Activated CD8-positive, alpha-beta memory T cell treated with anti-CD3 and anti-CD28 coated beads, Interleukin-2, amount 50 U/mL, for 48 hours (primary cell): ENCODE measurements at places on chromosomes 4 and X.

DNA sequence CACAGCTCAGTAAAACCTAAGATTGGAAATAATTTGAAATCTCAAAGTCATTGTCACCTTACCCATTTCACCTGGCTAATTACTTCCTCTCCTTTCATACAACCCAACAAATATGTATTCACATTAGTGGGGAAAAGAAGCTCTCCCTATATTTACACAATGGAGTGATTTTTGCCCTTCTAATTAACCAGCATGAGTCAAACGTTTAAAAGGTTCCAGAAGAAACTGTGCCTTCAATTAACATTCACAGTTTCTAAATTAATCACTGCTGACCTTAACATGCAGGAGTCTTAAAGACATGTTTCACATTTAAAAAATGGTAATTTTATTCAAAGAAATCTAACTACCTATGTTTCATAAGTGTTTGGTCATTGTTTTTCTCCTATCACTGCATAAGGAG, 254.6 kb downstream of the CBLL2 start:
- no peak for DNase-seq

- DNase-seq = peak; percentile 67
Measured at GRCh38 chr4:152778656-152779512, 646 bp downstream of the TIGD4 start.

- no peak for DNase-seq
Measured at GRCh38 chrX:14073556-14073955, 43.9 kb upstream of the GEMIN8 start.

- DNase-seq = no peak
Measured at GRCh38 chrX:17443556-17443955, 68.6 kb downstream of the NHS start.

DNA sequence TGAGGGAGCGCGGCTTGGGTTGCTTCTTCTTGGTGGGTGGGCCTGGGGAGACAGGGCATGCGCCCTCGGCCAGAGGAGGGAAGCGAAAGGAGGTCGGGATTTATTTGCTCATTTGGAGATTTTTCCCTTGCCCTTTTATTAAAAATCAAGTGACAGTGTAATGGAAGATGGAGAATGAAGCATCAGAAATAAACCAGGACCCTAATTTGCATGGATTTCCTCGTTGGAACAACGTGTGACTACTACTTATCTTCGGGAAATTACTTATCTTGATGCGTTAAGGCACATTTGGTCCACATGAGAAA, 709 bp upstream of the CLOCK start:
- no peak for DNase-seq

DNA sequence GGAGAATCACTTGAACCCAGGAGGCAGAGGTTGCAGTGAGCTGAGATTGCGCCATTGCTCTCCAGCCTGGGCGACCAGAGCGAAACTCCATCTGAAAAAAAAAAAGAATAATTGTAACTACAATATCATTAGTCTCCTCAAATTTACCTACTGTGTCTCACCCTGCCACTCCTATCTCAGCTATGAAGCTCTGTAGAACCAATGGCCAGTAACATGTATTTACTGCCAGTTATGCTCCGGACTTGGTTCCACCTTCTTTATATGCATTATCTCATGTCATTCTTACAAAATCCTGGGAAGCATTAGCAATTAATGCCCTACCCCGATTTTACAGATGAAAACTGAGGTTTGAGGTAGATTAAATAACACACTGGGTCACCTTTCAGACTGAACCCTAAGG, 7.0 kb upstream of the FAT1 start:
- DNase-seq = no peak

- no peak for DNase-seq
Measured at GRCh38 chr4:6029254-6029653, 11.0 kb upstream of the C4orf50 start.

- DNase-seq = no peak
Measured at GRCh38 chr4:99457270-99457669, 22.1 kb upstream of the ADH7 start.

DNA sequence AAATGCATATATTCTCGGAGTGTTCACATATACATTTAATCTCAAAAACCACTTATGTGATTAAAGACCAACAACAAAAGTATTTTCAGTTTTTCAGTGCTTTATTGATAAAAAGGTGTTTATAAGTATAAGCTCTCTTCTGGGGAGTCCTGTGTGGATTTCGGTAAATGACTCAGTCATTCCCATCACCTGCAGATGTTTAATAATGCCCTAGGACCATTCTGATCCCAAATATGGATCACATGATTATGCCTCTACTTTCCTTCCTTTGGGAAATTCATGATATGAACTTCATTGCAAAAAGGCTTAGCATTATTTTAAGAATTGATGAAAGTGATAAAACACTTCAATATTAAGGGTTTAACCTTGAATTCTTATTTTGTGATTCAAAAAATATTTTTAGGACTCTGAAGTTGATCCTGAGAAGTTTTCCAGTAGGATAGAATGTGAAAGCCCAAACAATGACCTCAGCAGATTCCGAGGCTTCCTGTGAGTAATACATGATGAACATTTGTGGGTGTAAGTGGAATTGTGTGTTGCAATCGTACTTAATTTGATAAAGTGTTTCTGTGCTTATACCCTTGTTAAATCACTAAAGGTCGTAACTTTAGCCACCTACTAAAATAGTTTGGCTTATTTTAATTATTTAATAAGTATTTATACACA, 40.2 kb downstream of the ATP10D start:
- no peak for DNase-seq

- no peak for DNase-seq
Measured at GRCh38 chr4:26160591-26160990, 160.2 kb upstream of the RBPJ start.

DNA sequence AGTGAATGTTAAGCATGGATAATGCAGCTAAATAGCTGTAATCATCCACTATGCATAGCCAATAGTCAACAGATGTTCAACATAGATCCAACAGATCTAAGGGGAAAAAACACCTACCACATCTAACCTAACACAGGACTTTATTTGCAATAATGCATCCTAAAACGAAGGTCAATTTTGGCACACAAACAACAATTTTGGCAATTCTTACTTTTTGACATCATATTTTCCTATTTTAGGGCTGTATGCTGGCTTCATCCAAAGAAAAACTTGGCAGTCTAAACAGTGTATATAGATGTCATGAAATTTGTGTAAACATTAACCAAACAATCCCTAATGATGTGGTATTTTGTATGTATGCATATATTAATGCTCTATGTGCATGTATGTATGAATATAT, 33.2 kb downstream of the UNC5C start:
- no peak for DNase-seq

DNA sequence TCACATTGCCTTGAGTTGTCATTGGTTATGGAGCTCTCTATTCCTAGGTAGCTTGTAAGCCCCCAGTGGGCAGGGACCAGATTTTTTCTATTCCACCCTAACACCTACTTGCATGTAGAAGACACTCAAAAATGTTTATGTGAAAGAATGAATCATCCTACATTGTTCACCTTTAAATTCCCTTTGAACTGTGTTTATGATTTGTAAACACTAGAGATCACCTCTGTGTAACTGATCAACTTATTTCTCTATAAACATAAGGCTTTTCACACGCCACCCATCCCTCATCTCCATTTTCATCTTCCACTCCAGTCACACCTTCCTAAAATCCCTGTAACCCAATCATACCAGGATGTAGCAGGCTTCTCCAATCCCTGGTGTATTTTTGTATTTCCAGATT, 142.6 kb upstream of the LEF1 start:
- DNase-seq = no peak

- no peak for DNase-seq
Measured at GRCh38 chr4:132382243-132382642, 766.9 kb upstream of the PCDH10 start.

- no peak for DNase-seq
Measured at GRCh38 chrX:50036426-50036825, 114.0 kb downstream of the CLCN5 start.

DNA sequence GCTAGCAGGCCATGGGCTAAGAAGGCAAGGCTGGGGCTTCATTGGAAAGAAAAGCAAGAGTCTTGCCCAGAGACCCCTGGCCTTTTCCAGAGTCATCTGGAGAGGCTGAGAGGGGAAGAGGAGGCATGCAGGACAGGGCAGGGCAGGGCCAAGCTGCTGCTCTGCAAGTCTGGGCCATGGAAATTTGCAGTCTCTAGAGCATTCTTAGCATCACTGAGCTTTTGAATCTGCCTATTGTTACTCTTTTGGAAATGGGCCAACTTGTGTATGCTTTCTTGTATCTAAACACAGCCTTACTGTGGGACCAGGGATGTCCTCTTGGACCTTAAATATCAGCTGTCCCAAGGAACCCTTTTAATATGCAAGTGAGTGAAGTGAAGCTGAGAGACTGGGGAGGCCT, 560.5 kb downstream of the MID1IP1 start:
- no peak for DNase-seq

- no peak for DNase-seq
Measured at GRCh38 chr4:138010639-138011038, 231.5 kb downstream of the SLC7A11 start.

- DNase-seq = no peak
Measured at GRCh38 chrX:21590012-21590776, 67.9 kb downstream of the KLHL34 start.

GRCh38 chr4:122679317-122679716, 53.2 kb upstream of the BBS12 start:
- DNase-seq = no peak
